ENCODE measurements at places on chromosomes 5 and 9. TPM values are rescaled to one million over a fixed set of nuclear protein-coding genes. Genes with fewer than 3 reads are reported as not detected.

PCDHB12 gene
- total RNA-seq: 2.4 TPM

DNA sequence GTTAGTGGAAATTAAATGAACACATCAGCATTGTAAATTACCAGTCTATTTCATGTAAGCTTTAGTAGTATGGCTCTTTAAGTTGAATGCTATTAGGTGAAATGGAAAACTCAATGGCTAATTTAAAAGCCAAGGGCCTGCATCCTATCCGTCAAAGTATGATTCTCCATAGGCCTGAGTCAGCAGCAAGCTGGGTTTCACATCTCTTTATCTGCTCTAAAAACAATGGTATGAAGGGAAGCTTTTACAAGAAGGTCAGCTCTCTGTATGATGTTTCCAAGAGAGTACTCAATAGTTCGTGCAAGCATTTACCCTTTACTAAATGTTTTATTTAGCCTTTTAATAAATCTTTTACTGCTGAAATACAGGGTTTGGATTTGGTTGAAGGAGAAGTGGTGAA, 62.8 kb downstream of the MAP1B start:
- H3K36me3 ChIP-seq: peaks cover 2% of the 10 kb centered on the region
- H3K4me1 ChIP-seq: peaks cover 16% of the 10 kb centered on the region
- no peaks in the 10 kb centered on the region for H3K27me3 ChIP-seq
- no peak overlapping the region for H3K4me3 ChIP-seq
- H3K27ac ChIP-seq: no peak overlapping the region

GRCh38 chr5:137342764-137343163, 156.4 kb downstream of the SPOCK1 start:
- no peaks in the 10 kb centered on the region for H3K27me3 ChIP-seq
- H3K27ac ChIP-seq: no peak overlapping the region
- no peaks in the 10 kb centered on the region for H3K4me1 ChIP-seq
- no peak for DNase-seq
- H3K4me3 ChIP-seq: no peak overlapping the region

GRCh38 chr5:74851684-74852353, 14.4 kb downstream of the FAM169A start:
- no peak for DNase-seq
- no peaks in the 10 kb centered on the region for H3K36me3 ChIP-seq
- H3K27ac ChIP-seq: no peak overlapping the region
- H3K4me1 ChIP-seq: no peaks in the 10 kb centered on the region

DNA sequence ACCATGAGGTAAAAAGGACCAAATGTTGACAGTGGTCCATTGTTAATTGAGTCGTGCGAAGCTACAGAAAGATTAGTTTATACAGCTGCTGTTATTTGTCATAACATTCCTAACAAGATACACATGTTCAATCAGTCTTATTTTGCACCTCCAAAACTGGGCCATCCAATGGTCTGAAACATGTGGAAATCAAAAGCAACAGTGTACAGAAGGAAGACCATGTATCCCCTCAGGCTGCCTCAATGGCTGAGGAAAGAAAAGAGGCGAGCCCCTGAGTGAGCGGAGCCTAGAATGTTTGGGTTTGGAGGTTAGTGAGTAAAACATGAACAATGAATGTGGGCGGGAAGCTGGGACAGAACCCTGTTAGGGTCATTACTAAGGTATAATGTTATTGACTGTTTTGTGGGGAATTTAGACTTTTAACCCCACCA, 35.6 kb downstream of the NFIB start:
- peak overlapping the region; percentile 42 for H3K27ac ChIP-seq
- peaks cover 34% of the 10 kb centered on the region for H3K4me1 ChIP-seq
- no peak for DNase-seq
- no peaks in the 10 kb centered on the region for H3K27me3 ChIP-seq
- H3K4me3 ChIP-seq: no peak overlapping the region

GRCh38 chr5:151026088-151026487, 5.7 kb downstream of the GPX3 start:
- H3K27ac ChIP-seq: no peak overlapping the region
- no peak for DNase-seq
- no peaks in the 10 kb centered on the region for H3K27me3 ChIP-seq
- peaks cover 41% of the 10 kb centered on the region for H3K4me1 ChIP-seq
- H3K36me3 ChIP-seq: peaks cover 62% of the 10 kb centered on the region

GRCh38 chr9:109403766-109404320, 83.0 kb upstream of the EPB41L4B start:
- peak; percentile 16 for DNase-seq
- no peaks in the 10 kb centered on the region for H3K27me3 ChIP-seq
- H3K4me3 ChIP-seq: no peak overlapping the region
- no peaks in the 10 kb centered on the region for H3K4me1 ChIP-seq
